Endothelial cell (in vitro differentiated cells): ENCODE measurements at places on chromosomes 12 and 14.

DNA sequence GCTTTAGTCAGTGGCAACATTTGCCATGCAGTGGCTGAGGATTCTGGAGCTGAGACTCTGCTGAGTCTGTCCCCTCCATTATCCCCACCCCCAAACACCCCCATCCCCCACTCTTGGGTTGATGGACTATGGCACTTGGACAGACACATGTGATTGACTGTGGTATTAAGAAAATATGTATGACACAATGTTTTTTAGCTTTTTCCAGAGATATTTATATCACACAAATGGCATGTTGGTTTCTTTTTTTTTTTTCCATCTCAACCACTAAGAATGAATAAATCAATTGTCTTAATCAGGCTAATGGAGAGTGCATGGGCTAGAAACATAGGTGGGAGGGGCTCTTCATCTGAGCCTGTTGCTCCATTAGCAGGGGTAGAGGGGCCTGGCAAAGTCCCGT lies 30.7 kb upstream of the MAP1LC3B2 start:
- no peak for DNase-seq

- no peak for DNase-seq
Measured at GRCh38 chr14:29601616-29602015, 326.0 kb downstream of the PRKD1 start.

DNA sequence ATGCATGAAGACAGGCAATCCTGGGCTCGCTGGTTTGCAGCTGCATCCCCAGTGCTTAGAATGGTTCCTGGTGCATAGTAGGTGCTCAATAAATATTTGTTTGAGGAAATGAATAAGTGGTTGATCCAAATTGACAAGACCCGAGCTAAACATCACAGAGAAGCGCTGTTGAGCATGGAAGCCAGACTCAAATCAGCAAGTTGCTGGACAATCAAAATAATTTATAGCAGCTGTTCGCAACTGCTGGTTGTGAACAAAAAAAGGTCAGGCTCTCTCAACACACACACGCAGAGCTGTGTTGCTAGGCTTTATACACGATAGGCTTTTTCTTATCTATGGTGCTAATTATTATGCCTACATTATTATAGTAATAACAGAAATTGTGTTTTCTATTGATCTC lies 190.2 kb downstream of the TBX5 start:
- DNase-seq = no peak

DNA sequence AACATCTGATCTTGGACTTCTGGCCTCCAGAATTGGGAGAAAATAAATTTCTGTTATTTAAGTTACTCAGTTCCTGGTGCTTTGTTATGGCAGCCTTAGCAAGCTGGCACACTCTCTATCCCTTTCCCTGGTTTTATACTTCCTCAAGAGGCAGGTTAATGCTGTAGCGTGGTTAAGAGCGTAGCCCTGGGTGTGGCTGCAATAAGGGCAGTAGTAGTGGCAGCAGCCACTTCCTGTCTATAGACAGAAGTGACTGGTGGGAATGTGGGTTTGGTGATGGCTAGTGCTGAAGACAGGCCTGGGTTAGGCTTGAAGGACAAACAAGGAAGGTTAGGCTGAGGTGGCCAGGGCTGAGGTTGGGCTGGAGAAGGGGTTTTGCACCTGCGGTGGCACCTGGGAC lies 3.6 kb upstream of the LGALS3 start:
- DNase-seq = no peak

DNA sequence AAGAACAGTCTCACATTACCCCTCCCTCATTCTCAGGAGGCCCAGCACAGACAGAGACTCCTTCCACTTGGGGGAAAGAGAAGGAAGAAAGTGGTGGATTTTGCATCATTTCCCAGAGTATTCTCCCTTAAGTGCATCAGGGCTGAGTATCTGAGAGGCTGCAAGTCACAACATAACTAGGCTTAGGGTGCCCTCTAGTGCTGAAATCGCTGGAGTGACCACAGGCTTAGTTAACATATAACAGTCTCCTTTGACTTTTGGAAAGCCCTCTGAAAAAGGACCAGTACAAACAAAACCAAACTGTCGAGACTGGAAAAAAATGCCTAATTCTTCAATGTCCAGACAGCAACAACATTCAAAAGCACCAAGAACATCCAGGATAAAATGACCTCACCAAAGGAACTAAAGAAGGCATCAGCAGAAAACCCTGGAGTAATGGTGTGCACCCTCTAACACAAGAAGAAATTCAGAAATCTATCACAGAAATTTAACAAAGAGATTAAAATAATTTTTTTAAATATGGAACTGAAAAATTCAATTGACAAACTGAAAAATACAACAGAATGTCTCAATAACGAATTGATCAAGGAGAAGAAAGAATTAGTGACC lies 412.3 kb downstream of the RPS29 start:
- peak; percentile 79 for DNase-seq

GRCh38 chr12:14187966-14188365 lies 177.5 kb upstream of the ATF7IP start:
- no peak for DNase-seq

DNA sequence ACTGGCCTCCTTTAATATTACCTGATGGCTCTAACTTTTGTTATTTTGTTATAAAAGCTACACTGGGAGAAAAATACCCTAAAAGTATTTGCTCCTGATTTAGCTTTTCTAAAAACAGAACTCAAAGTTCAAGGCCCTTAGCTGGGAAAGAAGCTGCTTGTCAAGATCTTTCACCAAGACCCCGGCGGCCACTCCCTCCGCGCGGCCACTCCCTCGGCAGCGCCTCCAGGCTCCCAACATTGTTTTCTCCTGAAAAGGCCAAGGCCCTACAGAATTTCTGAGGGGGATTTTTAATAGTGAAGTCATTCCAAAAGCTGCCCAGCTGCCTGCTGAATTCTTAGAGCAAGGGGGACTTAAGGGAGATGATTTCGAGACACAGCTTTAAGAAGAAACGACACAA lies 96.4 kb downstream of the NTN4 start:
- DNase-seq = no peak

DNA sequence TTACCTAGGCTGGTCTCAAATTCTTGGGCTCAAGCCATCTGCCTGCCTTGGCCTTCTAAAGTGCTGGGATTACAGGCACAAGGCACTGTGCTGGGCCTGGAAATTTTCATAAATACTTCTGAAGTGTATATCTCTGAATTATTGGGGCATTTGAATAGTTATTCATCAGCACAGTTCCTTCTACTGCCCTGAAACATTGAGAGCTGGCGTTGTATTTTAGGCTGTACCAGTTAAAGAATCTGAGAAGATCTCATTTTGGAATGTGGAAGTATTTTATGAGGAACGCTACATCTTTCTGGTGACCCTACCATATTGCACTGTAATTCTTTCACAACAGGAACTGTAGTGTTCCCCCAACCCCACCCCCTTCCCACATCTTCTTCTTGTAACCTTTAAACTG lies 349.0 kb upstream of the RGS6 start:
- DNase-seq = no peak

GRCh38 chr12:93200291-93200917 lies 177.3 kb upstream of the NUDT4 start:
- no peak for DNase-seq

GRCh38 chr12:4379405-4379804 lies at the start of gene FGF23:
FGF23 (minus strand) TSS chr12:4379712; CDS start chr12:4379582, 130 bp downstream.
- DNase-seq = peak; percentile 34

- no peak for DNase-seq
Measured at GRCh38 chr12:123391546-123392343, 7.8 kb downstream of the KMT5A start.

DNA sequence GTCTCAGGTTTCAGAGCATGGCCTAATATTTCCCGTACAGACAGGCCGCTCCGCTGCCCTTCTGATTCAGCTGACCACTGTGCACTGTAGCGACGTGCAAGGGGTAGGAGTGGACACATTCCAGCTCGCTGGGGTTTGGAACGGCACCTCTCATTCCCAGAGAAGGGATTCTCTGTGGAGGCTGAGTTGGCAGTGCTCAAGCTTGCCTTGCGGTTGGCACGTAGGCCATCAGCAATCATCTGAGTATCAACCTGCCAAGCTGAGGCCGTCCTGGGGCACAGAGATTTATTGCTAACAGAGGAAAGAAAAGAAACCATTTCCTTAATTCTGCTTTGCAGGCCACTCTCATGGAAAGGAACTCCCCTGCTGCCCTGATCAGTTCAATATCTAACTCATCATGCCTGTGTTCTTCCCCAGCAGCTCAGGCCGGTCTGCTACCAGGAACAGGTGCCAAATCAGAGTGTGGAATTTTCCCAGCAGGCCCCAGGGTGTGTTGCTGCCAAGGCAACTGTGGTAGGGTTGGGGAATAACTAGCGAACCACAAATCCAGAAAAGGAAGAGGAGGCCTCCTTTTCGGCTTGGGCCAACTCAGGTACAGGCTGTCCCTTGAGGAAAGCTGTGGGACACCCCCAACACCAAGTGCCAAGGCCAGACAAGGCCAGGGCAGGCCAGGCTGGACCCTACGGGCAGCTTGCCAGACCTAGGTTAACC lies 92.5 kb downstream of the SSPN start:
- no peak for DNase-seq

GRCh38 chr14:93895023-93895604 lies 32.0 kb upstream of the FAM181A start:
- no peak for DNase-seq

GRCh38 chr12:70645494-70646317 lies 8.5 kb upstream of the PTPRB start:
- DNase-seq = peak; percentile 28

DNA sequence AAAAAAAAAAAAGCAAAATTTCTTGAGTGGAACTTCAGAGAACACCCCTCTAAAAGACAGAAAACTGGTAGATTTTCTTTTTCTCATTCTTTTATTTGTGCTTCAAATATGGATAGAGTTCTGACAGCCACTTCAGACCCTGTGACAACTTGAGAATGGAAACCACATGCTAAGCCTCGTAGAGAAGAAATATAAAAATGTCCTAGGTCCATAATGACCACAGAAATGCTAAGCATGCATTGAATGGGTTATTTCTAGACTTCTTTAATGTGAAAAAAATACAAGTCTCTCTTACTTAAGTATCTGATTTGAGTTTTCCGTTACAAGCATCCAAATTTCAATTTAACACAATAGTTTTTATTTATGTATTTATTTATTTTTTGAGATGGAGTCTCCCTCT lies 28.3 kb upstream of the DIO2 start:
- DNase-seq = no peak

- no peak for DNase-seq
Measured at GRCh38 chr12:94743174-94743573, 92.8 kb upstream of the TMCC3 start.

DNA sequence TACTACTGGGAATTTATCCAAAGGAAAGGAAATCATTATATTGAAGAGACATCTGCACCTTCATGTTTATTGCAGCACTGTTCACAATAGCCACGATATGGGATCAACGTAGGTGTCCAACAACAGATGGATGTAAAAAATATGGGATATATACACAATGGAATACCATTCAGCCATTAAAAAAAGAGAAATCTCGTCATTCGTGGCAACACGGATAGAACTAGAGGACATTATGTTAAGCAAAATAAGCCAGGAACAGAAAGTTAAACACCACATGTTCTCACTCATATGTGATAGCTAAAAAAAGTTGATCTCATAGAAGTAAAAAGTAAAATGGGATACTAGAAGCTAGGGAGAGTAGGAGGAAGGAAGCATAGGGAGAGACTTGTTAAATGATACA lies 82.9 kb upstream of the CLMN start:
- DNase-seq = no peak

DNA sequence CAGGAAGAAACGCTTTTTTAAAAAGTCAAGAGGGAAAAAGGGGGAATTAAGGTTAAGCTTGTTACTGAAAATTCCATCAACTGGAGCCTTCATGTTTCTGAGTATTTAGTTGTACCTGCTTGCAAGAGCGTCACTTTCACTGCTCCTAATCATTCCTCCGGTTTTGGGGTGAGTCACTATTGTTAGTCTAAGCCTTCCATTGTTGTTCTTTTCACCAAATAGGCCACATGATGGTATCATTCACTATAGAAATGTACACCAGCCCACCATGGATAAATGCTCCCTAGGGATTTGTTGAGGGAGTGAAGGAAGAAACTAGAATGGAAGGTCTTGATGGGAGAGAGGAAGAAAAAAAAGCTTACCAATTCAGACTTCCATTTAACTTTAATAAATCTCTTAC lies 3.0 kb downstream of the IL22 start:
- no peak for DNase-seq
